ENCODE measurements at places on chromosomes 3 and 15. TPM values are rescaled to one million over a fixed set of nuclear protein-coding genes. Genes with fewer than 3 reads are reported as not detected.

WNT5A gene
- 63.3 TPM for total RNA-seq

RPL29 gene
- 1,313 TPM for total RNA-seq

DNA sequence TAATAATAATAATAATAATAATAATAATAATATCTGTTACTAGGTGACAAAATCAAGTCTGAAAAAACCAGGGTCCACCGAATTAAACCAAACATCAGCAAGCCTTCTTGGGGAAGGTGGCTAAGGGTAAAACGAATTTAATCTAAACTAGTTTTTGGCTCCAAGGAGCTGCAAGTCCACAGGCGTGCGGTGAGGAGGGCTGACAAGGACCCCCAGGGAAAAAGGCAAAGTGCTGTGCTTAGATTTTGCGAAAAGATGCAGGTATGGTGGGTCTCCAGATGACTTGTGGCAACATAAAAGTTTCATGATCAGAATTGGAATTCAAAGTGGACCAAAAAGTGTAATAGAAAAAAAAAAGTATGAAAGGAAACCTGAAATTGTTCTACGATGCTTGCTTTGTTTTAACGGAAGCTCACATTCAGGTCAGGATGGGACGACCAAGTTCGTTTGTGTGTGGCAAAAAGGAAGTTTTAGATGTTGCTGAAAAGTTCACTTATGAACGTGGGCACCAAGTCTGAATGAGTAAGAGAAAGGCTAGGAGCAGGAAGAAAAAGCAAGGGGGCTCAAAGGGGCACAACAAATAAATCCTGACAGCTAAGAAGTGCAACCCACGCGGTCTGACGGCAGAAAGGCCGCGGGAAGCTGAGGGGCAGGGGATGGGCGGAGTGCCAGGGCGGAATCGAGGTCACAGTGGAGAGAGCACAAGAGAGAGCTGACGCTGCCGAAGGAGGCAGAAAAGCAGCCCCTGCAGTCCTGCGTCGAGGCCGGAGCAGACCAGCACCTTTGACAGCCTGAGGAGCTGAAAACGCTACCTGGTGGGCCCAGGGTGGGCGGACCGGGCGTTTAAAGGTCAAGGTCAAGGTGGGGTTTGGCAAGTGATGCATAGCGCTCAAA, 1.1 kb downstream of the WDR82 start:
- DNase-seq = peak; percentile 35

- DNase-seq = no peak
Measured at GRCh38 chr3:69567023-69567709, 172.1 kb upstream of the MITF start.

DNA sequence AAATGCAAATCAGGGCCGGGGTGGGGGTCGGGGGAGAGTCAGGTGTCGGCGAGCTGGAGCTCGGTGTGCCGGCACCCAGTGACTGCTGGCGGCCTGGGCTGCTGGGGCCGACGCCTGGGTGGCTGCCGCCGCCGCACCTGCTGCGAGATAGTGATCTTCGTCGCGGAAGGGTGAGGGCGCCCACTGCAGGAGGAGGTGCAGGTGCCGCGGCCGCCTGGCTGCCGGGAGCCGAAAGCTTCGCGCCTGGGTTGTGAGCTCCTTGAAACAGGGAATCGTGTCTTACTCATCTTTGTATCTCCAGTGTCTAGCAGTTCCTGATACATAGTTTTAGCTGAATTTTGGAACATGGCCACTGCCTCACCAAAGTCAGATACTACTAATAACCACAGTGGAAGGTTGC, 64.0 kb upstream of the CPOX start:
- DNase-seq = no peak

DNA sequence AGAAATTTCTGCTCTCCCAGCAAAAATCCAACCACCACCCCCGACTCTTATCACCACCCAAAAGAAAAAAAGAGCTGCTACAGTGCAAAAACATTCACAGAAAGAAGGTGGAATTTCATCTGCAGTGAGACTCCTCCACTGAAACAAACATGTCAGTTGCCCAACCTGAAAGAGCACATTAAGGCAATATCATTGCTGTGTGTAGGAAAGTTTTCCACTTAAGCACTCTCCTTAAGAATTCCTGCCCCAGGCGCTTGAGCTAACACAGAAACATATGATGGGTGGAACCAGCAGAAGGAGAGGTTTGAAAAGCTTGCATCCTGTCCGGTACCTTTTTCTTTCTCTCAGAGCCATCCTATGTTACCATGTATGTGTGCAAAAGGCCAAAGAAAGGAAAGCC, 200.8 kb upstream of the GADL1 start:
- no peak for DNase-seq

Data from H4 (cell line).